ENCODE measurements at places on chromosomes 13 and 19.

DNA sequence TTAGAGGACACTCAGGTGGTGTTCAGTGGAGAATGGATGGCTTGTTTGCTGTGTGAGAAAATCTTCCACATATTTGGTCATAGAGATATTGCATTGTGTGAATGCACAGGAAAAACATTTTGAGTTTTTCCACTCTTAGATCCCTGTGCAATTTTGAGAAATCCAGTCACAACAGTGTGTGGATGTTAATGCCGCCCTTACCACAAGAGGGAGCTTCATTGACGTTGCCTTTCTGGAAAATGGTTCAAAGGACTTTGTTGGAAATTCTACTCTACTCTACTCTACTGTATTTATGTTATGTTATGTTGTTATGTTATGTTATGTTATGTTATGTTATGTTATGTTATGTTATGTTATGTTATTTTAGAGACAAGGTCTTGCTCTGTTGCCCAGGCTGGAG, 13.4 kb downstream of the ZNF20 start:
- peak; percentile 35 for DNase-seq

- no peak for DNase-seq
Measured at GRCh38 chr19:19550485-19550929, 12.4 kb downstream of the CILP2 start.

DNA sequence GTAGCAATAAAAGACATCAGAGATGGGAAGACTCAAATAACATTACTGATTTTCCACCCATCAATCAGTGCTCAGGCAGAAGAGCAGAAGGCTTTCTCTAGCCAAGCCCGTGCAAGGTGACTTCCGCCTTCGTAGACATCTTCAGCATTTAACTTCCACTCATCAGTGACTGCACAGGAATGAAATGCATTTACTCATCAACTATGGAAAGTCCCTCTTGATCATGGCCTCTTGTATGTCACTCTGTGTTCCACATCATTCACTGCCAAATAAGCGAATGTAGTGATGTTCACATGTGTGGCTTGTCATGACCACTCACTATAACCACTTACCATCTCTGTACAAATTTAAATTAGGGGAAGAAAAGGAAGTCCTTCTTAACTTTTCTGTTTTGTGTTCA, 49.4 kb downstream of the SACS start:
- DNase-seq: no peak

- DNase-seq: peak; percentile 54
Measured at GRCh38 chr13:100392709-100393630, 195.6 kb downstream of the GGACT start.

DNA sequence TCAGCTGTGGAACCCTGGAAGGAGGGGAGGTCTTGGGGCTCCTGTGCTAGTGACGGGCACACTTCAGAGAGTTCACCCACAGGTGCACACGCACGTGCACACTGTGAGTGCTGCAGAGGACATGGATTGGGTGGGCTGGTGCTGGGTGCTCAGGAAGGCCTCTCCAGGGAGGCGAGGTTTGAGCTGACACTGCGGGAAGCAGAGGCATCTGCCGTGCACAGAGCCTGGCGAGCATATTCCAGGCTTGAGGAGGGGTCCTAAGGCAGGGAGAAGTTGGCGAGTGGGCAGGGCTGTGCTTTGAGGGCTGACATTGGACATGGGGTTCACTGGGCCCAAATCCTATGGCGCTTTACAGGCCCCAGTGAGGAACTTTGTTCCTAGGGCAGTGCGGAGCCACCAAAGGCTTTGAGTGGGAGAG, 25.6 kb downstream of the CCDC8 start:
- DNase-seq: no peak

GRCh38 chr19:289651-290371, 1.4 kb downstream of the PLPP2 start:
- peak; percentile 79 for DNase-seq

GRCh38 chr13:82976499-82976898, 905.8 kb downstream of the SLITRK1 start:
- no peak for DNase-seq

DNA sequence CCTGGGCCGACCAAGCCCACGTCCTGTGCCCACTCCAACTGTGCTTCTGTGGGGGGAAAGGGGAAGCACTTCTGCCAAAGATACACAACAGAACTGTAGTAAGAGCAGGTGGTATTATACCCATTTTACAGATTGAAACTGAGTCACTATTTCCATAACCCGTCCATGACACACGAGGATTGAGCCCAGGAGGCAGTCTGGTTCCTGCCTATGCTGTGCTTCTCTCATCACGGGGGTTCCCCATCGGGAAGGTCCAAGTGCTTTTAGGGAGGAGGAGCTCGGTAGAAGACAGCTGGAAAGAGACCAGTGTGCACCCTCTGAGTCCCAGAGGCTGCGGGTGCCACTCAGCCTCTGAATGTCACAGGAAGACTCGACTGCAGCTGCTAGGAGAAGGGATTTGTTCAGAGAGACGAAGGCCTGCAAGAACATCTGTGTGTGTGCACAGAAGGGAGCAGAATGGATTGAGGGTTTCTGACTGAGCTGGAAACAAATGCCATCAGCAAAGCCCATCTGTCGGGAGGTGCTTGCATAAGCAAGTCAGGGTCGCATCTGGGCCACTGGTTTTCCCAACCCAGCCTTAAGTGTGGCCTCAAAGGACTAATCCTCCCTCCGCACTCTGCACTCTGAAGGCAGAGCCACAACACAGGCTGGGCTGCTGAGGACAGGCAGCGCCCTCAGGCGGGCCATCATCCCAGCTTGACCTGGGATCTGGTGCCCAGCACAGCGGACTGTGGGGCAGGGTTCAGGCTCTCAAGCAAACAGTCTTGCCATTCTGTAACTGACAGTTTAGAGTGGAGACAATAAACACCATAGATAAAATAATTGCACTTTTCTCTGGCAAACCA, 150.0 kb downstream of the DPF1 start:
- peak; percentile 77 for DNase-seq

GRCh38 chr19:40590464-40591265, 10.5 kb upstream of the LTBP4 start:
- DNase-seq: no peak

- DNase-seq: no peak
Measured at GRCh38 chr13:71015021-71015420, 852.0 kb downstream of the DACH1 start.

DNA sequence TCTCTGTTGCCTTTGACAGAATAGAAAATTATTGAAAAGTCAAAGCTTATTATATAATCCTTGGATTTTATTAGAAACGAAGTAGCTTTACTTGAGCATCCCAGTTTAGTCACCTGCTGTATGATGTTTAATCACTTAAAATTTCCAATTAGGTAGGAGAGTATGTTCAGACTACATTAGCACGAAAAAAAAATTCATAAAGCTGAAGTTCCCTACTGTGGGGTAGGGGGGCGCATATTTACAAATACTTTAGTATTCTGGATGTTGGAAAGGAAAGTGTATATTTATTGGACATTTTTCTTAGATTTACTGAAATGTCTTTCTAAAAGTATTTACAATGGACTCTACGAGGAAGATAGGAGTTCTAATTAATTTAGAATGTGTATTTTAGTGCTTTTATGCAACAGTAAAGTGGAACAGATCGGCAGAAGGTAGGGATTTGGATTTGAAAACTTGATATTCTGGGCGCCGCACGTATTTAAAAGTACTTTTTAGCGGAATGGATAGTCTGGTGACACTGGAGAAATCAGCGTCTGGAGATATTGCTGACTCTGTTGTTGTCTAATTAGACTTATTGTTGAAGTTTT, 1.9 kb downstream of the CDK8 start:
- DNase-seq: no peak

DNA sequence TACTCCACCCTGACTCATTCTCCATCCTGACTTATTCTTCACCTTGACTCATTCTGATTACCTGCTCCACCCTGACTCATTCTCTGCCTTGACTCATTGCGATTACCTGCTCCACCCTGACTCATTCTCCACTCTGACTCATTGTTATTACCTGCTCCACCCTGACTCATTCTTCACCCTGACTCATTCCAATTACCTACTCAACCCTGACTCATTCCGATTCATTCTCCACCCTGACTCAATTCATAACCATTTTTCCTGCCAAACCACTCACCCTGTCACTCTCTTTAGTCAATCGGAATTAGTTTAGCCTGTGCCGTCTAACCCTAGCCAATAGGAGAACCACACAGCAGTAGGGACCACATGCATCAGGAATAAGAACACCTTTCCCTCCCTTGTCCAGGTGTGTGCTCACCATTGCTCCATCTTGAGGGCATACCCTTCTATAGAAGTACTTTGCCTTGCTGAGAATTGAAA, 1227.4 kb upstream of the PCDH20 start:
- no peak for DNase-seq

DNA sequence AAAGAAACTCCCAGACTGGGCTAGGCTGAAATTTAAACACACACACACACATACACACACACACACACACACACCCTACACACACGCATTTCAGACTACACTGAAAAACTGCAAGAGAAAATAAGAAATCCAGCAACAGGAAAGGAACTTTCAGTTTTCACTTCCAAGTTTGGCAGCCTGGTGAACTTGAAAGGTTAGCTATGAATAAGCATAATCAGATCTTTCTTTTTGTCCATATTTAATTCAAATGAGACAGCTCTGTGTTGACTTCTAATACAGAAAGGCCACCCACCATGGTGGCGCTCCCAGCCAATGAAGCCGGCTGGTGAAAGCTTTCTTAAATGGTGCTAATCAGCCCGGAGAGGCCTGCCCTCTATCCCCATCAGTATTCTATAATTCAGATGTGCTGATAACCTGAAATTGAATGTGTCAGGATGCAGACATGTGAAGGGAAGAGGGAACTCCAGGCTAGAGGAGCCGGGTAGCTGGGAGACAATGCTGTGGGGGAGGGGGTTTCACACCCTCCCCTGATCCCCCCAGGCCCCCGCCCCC, 108.3 kb upstream of the ZNF536 start:
- DNase-seq: peak; percentile 50

- no peak for DNase-seq
Measured at GRCh38 chr19:19271828-19272599, 1.1 kb downstream of the TM6SF2 start.

DNA sequence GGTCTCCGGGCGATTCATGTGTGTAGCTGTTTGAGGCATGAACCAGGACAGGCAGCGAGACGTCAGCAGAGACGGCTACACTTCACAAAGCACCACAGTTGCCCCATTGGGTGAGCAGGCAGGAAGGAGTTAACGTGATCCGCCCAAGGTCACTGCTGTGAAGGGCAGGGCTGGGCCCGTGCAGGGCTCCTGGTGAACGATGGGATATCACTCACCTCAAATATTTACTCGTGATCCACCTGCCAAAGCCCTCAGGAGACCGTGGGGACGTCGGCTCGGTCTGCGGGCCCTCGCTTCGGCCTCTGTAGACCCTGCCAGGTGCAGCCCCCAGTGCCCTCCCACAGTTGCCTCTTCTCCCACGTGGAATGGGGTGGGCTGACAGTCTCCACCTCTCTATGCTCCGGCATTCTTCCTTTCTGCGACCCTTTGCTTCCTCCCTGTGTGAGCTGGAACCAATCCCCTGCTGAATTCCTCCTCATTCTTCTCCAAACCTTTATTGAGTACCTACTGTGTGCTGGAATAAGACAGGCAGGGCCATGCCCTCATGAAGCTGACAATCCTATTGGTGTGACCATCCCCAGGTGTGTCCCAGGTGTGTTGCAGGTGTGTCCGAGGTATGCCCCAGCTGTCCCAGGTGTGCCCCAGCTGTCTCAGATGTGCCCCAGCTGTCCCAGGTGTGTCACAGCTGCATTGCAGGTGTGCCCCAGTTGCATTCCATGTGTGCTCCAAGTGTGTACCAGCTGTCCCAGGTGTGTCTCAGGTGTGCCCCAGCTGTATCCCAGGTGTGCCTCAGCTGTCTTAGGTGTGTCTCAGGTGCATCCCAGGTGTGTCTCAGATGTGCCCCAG, 2.0 kb upstream of the GRK1 start:
- DNase-seq: no peak

- DNase-seq: peak; percentile 42
Measured at GRCh38 chr13:27744801-27745200, 47.5 kb upstream of the GSX1 start.

GRCh38 chr13:73940098-73940497, 194.1 kb downstream of the KLF12 start:
- DNase-seq: no peak

DNA sequence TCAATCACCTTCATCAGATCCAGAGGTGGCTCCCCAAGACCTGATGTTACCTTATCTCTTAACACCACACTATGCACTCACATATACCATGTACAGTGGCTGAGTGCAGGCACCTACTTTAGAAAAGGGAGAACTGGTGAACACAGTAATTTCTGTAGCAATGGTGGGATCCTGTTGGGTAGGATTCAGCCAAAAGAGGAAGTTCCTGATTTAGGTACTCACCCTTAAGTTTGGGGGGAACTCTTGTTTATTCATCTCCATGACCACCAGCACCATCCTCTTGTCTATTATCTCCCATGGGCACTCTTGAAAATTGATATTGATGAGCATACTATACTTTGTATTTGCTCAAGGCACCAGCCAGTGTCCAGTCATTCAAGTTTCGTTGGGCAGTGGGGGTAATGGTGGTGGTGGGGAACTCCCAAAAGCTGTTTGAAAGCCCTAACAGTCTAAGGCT, 324.4 kb downstream of the LMO7 start:
- DNase-seq: no peak

- no peak for DNase-seq
Measured at GRCh38 chr19:35789195-35789977, 14.0 kb downstream of the ARHGAP33 start.

- no peak for DNase-seq
Measured at GRCh38 chr13:23554000-23554399, 16.2 kb upstream of the TNFRSF19 start.

DNA sequence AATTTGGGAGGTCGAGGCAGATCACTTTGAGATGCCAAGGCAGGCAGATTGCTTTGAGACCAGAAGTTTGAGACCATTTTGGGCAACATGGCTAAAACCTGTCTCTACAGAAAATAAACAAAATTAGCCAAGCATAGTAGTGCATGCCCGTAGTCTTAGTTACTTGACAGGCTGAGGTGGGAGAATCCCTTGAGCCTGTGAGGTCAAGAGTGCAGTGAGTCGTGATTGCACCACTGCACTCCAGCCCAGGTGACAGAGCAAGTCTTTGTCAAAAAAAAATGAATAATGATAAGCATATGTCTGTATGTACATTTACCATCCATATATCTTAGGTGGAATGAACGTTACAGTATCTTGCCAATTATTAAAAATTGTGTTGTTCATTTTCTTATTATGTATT, 2447.7 kb downstream of the PCDH9 start:
- DNase-seq: no peak

DNA sequence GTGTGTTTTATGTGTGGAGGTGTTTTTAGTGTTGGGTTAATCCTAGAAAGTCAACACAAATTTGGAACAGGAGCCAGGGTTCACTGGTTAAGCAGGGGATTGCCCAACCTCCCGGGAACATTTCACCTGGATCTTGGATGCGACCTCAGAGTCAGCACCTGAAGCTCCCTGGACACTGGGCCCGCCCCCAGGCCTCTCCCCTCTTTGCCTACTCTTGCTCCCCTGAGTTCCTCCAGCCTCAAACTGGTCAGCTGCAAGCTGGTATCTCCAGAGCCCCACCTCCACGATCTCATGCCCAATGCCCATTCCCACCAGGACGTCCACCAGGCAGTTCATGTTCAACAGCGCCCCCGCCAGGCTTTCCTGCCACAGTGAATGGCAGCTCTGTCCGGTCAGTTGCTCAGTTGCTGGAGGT, 9.7 kb downstream of the HSD17B14 start:
- DNase-seq: no peak

- no peak for DNase-seq
Measured at GRCh38 chr13:105597573-105597972, 937.9 kb downstream of the EFNB2 start.
